NCI-H748 treated with DMSO at 0.1 percent for 48 hours (cell line): ENCODE measurements at places on chromosomes 4 and X.

GRCh38 chrX:102860235-102860634 is 76.8 kb upstream of the RAB40AL start:
- no peak for DNase-seq

GRCh38 chrX:18897611-18898010 is 86.3 kb downstream of the PHKA2 start:
- DNase-seq = no peak

GRCh38 chr4:154722262-154722661 is 21.5 kb upstream of the LRAT start:
- no peak for DNase-seq

DNA sequence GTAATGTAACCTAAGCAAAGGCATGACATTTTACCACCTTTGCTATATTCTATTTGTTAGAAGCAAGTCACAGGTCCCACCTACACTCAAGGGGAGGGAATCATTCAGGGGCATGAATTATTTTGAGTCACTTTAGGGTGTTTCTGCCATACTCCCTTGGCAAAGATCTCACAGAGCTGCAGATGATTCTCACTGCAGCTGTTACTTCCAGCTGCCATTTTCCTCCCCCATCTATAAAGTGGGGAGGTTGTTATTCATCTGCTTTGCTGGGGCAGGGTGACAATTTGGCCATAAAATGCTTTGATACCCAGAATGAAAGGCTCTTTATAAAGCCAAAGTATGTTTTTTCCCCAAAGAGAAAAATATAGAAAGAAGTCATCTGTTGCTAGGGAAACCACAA is 136.5 kb upstream of the SMIM31 start:
- no peak for DNase-seq

DNA sequence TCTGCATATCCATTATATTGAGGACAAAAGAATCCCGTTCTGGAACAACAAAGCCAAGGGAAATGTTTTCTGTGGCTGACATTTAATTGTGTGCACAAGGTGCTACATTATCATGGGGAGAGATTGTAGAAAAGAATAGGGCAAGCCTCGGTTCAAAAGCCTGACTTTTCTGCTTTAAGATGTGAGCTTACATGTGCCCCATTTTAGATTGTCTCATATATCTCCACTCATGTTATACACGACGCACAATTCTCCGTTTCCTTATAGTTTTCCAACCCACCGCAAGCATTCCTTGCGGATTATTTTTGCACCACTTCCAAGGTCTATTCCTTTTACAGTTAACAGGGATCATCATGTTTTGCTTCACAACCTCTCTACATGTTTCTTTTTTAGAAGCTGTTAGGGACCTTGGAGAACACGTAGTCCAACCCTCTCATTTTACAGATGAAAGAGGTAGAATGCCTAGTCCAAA is 99.6 kb upstream of the MAML3 start:
- no peak for DNase-seq

GRCh38 chrX:130652824-130653578 is 250.0 kb downstream of the ENOX2 start:
- DNase-seq = no peak

GRCh38 chr4:165972747-165973146 is 99.7 kb downstream of the TLL1 start:
- no peak for DNase-seq
